DMS 273 treated with DMSO at 0.1 percent for 48 hours (cell line): ENCODE measurements at places on chromosomes 5 and 9.

- no peak for DNase-seq
These were observed 9.6 kb downstream of the TMOD1 start for GRCh38 chr9:97510797-97511654.

DNA sequence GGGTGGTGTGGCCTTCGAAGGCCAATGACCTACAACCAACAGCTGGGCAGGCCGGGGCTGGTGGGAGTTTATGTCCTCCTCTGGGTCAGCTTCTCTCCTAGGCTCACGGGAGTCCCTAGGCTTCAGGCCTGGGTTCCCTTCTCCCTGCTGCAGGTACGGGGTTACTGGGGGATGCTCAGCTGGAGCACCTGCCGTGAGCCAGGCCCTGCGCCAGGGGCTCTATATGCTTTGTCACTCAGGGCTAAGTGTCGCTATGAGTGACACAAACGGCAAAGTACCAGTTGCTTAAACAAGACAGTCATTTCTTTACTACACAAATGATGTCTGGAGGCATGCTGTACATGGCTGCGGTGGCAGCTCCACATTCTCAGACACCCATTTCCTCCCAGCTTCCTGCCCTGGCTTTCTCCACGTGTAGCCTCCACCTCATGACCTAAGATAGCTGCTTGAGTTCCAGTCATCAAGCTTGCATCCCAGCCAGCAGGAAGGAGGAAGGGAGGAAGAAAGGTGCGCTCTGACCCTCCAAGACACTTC is 22.5 kb upstream of the NINJ1 start:
- no peak for DNase-seq

- no peak for DNase-seq
These were observed 3.6 kb upstream of the NPR3 start for GRCh38 chr5:32707418-32707997.

DNA sequence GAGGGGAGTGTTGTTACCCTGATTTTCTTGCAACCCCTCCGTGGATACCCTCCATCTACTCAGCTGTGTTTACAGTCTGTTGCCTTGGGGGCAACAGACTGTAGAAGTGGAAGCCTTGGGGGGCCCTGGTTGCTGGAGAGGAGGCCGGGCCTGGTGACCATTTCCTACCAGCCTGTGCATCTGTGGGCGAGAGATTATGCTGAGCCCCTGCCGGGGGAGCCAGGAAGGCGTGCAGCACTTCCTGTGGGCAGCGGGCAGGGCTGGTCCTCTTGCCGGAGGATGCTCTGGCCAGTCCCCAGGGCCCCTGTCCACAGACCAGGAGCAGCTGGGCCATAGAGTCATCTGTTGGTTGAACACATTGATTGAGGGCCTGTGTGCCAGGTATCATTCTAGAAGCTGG is 11.1 kb downstream of the ERGIC1 start:
- no peak for DNase-seq
